Stimulated activated CD4-positive, alpha-beta T cell treated with anti-CD3 and anti-CD28 coated beads, TNF-alpha, amount 100 ng/mL, for 48 hours (primary cell): ENCODE measurements at places on chromosomes 4 and X.
A peak's percentile ranks its signal among the peaks of the same experiment; 100 is the strongest.

GRCh38 chr4:184280137-184280536 is 62.5 kb upstream of the ENPP6 start:
- no peak for DNase-seq

- DNase-seq = no peak
Observed at GRCh38 chr4:141046255-141046654, 87.0 kb downstream of the RNF150 start.

- no peak for DNase-seq
Observed at GRCh38 chrX:72043636-72044035, 88.1 kb downstream of the RTL5 start.

- DNase-seq = no peak
Observed at GRCh38 chr4:148812101-148812500, 369.9 kb upstream of the NR3C2 start.

DNA sequence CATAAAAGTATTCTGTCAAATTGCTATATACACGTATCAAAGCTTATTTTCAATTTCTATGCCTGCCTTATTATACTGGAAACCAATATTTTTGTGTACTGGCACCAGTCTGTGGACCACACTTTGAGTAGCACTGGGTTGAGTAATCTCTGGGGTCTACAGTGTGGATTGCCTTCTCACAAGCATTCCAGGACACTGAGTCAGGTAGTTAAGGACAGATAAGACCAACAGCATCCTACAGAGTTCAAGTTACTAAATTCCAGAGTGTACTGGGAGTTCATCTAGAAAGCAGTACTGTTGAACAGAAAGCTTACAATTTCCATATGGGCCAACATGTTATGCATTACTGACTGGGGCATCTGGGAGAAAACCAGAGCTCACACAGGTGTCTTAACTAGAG is 61.8 kb downstream of the VMA21 start:
- no peak for DNase-seq

- DNase-seq = no peak
Observed at GRCh38 chrX:69813677-69814076, 197.8 kb downstream of the EDA start.

DNA sequence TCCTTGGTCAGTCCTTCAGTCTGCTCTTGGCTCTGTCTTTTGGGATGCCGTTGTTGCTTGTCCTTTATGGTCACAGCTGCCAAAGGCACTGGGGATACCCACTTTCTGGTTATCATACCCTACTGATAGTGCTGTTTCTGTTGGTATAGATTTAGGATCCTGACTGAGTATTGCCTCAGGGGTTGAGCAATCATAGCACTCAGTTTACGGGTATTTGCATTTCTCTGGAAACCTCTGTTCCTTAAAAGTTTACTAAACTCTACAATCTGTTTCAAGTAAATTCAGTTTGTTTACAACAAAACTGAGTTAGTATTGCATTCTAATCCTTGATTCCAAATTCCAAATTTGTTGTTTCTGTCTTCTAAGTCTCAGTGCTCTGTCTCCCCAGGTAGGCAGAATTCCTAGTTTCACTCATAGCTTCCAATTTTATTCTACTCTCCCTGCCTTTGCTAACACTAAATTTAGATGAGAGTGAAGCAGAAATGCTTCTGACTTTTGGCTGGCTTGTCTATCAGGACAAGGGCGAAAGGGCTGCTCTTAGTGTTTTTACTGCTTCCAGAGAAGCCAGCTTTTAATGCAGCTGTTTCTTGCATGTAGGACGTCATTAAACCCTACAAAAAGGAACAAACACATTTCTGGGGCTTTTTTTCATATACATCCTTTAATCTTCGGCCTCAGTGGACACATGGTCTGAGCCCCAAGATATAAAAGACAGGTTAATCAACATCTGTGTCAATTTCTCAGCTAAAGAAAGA is 17.2 kb upstream of the TET2 start:
- no peak for DNase-seq

DNA sequence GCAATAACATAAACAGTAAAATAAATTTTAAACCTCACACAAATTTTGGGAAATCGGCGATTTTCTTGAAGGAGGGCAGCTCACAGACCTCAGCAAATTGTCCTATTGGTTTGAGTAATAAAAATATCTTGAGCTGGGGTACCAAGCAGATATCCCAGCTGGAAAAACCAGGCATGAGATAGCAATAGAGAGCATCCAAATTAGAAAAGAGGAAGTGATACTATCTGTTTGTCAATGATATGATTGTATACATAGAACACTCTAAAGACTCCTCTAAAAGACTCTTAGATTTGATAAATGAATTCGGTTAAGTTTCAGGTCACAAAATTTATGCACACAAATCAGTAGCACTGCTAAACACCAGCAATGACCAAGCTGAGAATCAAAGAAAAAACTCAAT is 90.5 kb upstream of the ACTRT1 start:
- DNase-seq = no peak

- no peak for DNase-seq
Observed at GRCh38 chr4:151694961-151695720, 65.7 kb downstream of the GATB start.

DNA sequence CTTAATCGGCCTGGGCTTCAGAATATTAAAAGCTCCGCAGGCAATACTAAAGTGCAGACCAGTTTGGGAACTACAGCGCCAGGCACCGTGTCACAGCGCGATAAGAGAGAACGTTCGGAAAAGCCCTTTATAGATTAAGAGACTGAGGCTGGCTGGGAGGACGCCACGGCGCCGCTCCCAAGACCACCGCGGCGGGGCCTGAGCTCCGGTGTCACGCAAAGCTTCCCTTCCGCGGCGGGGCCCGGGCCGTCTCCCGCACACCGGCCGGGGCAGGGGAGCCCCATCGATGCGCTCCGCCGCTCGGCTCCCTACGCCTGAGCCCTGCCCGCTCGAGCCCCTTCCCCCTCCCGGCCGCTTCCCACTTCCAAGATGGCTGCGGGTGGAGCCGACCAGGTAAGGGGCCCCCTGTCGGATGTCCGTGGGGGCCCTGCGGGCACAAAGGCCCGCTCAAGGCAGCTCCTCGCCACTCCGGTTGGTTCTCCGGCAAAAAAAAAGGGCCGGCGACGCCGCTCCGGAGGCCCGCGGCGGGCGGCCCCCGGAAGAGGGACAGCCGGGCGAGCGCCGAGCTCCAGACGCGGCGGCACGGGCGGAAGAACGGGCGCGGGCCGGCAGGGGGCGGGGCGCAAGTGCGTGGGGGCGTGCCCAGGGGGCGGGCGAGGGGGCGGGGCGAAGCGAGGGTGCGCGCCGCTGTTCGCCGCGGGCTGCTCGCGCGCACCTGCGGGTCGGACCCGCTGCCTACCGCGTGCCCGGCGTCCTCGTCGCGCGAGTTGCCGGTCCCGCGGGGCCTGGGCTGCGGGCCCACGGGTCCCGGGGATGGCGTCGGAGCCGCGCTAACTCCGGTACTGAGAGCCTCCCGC is at the start of gene TBC1D14:
TBC1D14 (plus strand) TSS at position 714 of the 857 bp plus-strand sequence. CDS start 13,564 bp downstream, outside the sequence.
- DNase-seq = peak; percentile 69

DNA sequence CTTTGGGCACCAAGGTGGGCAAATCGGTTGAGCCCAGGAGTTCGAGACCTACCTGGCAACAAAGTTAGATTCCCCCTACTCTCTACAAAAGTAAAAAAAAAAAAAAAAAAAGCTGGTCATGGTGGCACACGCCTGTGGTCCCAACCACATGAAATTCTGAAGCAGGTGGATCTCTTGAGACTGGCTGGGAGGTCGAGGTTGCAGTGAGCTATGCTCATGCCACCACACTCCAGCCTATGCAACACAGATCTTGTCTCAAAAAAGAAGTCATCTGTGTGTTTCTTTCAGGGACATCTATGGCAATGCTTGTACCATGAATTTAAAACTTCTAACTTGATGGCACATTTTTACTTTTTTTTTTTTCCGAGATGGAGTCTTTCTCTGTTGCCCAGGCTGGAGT is 55.3 kb downstream of the UGT2A2 start:
- no peak for DNase-seq

DNA sequence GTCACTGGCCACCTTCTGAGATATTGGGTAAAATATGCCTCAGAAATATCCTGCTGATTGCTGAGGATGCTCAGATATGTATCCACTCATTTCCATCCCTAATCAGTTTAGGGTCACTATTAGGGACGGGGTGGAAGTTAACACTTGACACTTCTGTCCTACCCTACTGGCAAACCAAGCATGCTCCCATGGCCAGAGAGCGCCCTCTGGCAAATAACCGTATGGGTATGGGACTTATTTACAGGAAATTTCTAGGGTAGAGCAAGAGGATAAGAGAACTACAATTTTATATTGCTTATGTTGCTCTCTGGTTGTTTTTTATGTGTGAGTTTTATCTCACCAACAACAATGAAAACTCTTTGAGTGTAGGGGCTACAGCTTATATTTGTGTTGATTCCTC is 86.8 kb upstream of the TSPAN7 start:
- no peak for DNase-seq

DNA sequence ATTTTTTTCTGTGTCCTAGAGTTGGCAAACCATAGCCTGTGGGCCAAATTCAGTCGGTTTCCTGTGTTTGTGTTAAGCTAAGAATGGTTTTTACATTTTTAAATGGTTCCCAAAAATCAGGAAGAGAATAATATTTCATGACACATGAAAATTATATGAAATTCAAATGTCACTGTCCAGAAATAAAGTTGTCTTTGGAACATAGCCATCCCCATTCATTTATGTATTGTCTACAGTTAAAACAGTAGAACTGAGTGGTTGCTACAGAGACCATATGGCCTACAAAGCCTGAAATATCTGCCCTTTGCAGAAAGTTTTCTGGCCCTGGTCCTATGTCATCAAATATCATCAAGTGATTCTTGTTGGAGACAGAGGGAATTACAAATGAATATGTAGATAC is 15.5 kb downstream of the FRMPD4 start:
- DNase-seq = no peak

GRCh38 chrX:10769696-10770619 is 149.6 kb upstream of the MID1 start:
- no peak for DNase-seq

- DNase-seq = no peak
Observed at GRCh38 chrX:26651755-26652154, 435.8 kb downstream of the MAGEB5 start.

DNA sequence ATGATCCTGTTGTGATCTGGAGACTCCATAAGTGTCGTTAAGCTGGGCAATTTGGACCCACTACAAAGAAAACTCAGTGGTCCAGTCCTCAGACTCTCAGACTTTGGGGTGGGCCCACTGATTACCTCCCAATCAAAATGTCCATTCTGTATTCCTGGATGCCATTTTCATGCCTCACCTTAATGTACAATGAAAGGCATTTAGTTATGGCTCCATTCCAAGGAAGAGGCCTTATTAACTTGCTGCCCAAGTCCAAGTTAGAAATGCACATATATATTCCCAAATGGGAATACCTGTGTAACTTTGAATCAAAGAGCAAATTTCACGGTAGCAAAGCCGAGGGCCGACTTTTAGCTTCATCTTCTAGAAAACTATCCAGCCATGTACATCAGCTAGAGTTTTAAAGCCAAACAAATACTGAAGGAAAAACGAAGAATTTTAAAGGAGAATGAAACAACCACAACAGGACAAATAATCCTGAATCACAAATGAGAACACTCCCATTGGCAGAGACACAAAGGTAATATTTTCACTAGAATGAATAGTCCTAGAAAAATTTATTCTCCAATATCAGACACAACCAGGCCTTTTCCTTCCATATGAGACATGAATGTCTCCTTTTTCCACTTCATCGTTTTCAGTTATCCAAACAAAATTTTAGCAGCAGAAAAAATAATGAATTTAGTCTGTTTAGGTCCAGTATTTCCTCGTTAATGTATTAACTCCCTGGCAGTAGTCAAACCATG is 63.7 kb upstream of the HHIP start:
- no peak for DNase-seq

DNA sequence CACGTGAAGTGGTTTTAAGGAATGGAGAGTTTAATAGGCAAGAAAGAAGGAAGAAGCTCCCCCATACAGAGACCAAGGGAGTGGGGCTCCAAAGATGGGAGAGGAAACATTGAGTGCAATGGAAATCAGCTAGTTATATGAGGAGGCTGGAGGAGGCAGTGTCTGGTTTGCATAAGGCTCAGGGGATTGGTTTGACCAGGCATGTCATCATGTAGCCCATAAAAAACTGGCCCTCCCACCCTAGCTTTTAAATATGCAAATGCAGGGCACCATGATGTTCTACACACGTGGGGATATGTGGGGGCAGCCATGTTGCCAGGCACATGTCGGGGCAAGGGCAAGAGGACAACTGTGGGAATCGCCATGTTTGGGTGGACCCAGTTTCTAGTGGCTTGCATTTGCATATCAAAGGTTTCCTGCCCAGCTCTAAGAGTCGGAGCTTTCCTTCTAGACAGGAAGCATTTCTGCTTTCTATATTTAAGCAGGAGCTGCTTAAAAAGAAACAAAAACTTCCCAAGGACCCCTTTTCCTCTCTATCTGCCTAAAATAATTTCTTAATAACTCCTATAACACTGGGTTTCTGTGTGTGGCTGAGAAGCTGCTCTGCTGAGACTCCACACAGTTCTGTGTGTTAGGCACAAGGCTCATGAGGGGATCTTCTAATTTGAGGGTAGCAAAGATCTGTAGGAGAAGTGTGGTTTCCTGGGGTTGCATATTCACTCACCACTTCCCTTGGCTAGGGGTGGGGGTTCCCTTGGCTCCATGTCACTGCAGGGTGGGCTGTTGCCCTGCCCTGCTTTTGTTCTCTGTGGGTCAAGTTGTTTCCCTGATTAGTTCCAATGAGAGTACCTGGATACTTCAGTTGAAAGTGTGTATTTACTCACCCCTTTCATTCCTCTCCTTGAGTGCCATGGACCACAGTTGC is 113.5 kb downstream of the VSIG4 start:
- DNase-seq = peak; percentile 32

- no peak for DNase-seq
Observed at GRCh38 chr4:8278009-8278395, 8.4 kb downstream of the HTRA3 start.

GRCh38 chr4:19683426-19683825 is 568.3 kb upstream of the SLIT2 start:
- no peak for DNase-seq

GRCh38 chr4:83240379-83240875 is 44.2 kb downstream of the COQ2 start:
- no peak for DNase-seq

DNA sequence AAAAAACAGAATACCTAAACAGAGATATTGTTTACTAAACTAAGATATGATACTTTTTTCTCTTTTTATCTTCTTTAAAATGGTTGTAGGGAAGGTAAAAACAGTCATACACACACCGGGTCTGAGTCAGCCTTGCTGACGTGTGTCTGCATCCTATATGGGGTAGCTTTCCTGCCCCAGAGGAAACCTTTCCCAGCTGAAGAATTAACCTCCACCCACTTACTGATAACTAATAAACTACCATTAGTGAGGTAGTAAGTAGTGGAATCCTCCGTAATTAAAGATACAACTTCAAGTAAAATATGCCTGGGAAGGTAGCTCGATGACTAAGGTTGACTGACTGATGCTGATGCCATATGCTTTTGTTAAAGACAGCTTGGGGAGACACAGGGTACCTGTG is 312.2 kb downstream of the DCTD start:
- no peak for DNase-seq

GRCh38 chrX:120302434-120302833 is 8.8 kb downstream of the TMEM255A start:
- no peak for DNase-seq
